ENCODE measurements at places on chromosomes 12 and 14.

- DNase-seq: no peak
Observed at GRCh38 chr14:54572316-54572715, 5.4 kb downstream of the SAMD4A start.

DNA sequence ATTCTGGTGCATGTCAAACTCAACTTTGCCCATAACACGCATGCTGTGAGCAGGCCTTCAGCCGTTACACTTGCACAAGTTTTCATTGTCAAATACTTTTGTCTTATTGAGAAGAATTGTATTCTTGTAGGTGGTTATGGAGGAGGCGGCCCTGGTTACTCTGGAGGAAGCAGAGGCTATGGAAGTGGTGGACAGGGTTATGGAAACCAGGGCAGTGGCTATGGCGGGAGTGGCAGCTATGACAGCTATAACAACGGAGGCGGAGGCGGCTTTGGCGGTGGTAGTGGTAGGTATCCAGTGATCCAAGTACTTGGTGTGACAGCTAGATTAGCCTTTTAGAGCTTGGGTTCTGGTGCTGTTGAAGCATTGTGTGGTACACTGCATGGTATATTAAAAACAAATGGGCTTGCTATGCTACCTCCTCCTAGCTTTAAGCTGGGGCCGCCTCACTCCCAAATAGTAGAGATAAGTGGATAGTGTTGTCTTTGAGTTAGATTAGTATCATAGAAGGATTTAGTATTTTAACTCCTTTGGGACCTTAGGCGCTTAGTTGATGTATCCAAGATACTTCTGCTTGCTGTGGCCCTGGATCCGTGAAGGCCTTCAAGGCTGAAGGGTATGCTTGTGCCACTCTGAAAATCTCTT is 2.5 kb downstream of the HNRNPA1 start:
- DNase-seq: no peak

GRCh38 chr12:5708371-5708770 is 236.7 kb downstream of the ANO2 start:
- no peak for DNase-seq

- no peak for DNase-seq
Observed at GRCh38 chr14:88765130-88765529, 27.6 kb downstream of the EML5 start.

GRCh38 chr12:97764700-97765099 is 302.1 kb downstream of the RMST start:
- DNase-seq: no peak

GRCh38 chr14:74235017-74235416 is 4.2 kb upstream of the VSX2 start:
- DNase-seq: no peak

DNA sequence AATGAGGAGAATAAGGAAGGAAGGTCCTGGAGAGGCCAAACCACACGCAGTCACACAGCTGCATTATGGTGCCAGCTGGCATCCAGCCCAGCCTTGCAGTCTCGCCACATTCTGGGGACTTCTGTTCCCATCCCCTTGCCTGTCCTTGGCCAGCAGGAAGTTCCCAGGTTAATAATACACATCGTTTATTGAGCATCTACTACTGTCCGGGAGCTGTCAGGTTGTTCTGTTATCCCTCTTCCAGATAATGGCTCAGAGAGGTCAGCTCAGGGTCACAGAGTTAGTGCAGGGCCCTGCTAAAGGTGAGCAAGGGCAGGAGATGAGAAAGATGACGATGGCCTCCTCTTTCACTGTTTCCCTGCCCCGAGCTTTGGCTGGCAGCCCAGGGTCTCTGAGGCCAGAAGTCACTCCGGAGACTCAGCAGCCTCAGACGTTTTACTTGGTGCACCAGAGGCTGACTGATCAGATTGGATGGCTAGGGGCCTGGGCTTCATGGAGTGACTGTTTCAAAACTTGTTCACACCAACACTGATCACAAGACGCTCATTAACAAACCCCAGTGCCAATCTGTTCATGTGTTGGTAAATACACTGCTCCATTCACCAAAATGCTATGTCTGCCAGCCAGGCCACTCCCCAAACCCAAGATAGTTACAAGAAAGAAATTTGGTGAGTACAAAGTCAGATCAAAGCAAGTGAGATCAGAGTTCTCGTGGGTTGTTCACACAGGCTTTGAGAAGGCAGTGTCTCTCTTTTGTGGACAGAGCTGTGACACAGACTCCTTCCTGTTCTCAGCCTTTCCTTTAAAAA is 79.2 kb downstream of the B4GALNT3 start:
- peak; percentile 35 for DNase-seq

GRCh38 chr12:132191715-132192553 is 47.7 kb downstream of the NOC4L start:
- DNase-seq: no peak

DNA sequence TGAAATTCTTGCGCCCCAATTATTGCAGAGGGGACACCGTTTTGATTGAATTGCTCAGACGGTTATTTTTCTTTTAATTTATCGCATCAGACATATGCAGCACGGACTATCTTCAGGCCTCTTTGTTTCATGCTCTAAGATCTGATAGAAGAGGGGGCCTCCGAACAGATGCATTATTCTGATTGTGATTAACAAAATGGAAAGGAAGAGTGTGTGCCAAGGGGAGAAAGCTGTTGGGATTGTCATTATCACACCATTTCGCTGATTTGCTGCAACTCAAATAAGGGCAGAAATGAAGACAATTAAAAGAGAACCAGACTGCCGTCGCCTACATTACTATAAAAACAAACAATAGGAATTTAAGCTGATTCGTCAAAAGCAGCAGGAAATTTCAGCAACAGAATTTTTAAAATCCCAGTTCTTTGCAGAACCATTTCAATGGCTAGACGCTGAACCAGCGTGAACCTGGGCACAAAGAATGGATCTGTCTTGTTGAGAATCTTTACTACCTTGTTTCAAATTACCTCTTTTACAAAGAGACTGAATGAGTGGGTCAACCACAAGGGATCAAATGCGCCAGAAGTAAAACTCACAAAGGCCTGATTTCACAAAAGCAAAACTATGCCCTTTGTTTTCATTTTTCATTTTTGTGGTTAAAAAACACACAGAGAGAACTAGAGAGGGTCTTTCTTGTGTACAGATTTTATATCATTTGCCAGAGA is 30.6 kb downstream of the TMEM132D start:
- no peak for DNase-seq

DNA sequence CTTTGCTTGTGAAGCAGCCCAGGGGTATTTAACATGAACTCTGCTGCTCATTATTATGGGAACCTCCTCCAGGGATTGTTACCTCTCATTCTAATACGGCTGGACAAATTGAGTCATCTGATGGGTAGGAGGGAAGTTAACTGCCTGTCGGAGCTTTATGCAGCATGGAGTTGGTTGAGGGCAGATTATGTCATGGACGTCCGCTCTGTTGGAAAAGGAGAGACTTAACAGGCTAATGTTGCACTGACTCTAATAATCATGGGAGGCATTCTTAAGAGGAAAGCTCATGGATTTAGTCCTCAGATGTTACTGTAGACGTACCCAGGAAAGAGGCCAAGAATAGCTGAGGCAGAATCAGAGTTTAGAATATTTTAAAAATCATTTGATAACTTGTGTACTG is 9.9 kb downstream of the POP5 start:
- no peak for DNase-seq

- DNase-seq: peak; percentile 10
Observed at GRCh38 chr12:13534645-13535398, 338.3 kb downstream of the EMP1 start.

DNA sequence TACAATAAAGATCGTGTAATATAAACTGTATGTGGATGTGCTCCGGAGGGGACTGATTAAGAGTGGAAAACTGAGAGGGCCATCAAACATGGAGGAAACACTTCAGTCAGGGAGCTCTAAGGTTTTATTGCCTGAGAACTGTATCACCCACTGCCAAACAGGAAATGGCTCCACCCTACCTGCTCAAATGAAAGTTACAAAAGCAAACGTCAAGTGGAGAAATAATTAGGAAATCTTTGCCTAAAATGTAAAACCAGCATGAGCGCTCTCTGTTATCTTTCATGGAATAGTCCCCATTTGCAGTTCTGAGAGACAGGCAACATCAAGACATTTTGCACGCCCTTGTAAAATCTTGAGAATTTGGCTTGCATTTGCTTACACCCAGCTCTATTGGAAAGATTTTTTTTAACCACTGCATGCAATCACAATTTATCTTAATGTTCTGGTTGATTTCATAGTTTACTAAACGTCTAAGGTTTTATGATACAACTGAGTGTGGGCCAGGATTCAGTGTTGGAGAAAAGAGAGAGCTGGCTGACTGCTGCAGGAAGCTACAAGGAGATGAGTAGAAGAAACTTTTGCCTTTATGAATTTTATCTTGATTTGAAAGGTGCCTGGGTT is 344.0 kb upstream of the PRICKLE1 start:
- no peak for DNase-seq

- no peak for DNase-seq
Observed at GRCh38 chr12:1629338-1630132, 504 bp downstream of the WNT5B start.

- DNase-seq: no peak
Observed at GRCh38 chr14:26896447-26896846, 298.6 kb upstream of the NOVA1 start.

DNA sequence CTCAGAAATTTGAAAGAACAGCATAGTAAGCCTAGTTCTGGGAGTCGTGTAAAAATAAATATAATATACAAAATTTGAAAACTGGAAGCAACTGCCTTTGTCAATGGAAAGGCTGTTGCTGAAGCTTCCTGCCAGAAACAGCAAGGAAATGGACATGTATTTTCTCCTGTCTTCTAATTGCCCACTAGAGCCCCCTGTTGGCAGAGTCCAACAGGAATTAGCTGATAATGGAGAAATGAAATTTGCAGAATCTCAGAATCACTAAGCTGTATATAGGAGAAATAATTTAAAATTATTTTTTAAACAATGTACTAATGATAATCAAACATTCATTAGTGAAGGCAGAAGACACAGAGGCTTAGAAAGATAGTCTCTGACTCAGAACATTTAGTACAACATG is 414.8 kb downstream of the SLC6A15 start:
- DNase-seq: no peak

GRCh38 chr12:65331456-65331855 is 53.0 kb downstream of the MSRB3 start:
- no peak for DNase-seq

DNA sequence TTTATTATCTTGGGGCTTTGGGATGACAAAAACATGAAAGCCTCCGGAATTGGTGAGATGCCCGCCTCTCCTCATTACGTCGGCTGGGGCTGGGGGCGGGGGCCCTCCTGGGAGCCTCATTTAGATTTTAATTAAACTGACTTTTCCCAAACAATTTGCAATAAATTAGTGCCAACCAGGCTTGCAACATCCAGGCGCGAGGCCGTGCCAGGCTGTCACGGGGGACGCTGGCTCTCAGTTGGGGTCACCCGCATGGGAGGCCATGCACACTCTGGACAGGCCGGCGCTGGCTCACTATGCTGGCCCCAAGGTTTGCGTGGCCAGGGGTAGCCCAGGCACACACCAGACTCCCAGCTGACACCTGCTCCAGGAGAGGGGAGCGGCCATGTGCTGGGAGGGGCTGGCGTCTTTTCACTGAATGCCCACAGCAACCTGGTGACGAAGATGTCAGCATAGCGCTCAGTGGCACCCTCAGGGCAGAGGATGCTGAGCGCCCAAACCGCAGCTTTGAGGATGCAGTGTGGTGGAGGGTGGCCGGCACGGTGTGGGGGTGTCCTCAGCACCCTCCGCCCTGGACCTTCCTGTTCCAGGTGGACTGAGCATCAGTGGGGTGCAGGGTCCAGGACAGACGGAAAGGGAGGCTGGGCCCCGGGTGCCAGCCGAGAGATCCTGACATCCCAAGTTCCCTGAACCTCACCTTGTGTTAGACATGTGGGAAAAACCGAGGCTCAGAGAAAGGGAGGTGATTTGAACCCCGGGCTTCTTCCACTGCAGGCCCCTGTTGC is 190.8 kb upstream of the C14orf180 start:
- DNase-seq: no peak

DNA sequence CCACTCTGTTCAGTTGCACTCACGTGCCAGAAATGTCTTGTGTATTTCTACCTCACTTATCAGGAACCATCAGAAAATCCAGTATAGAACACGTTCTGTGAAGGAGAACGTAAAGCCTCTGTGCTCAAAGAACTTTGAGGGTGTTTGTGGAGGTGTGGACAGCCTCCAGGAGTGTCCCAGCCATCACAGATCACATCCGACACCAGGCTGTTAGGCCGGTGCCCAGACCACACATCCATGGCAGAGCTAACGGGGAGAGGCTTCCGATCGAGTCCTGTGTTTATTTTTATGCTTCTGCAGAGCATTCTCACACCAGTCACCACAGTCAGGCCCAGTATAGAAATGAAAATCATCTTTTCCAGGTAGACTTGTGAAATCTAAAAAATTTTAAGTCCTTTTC is 53.6 kb downstream of the TPCN1 start:
- DNase-seq: no peak

- DNase-seq: no peak
Observed at GRCh38 chr12:5489760-5490406, 58.0 kb downstream of the NTF3 start.

DNA sequence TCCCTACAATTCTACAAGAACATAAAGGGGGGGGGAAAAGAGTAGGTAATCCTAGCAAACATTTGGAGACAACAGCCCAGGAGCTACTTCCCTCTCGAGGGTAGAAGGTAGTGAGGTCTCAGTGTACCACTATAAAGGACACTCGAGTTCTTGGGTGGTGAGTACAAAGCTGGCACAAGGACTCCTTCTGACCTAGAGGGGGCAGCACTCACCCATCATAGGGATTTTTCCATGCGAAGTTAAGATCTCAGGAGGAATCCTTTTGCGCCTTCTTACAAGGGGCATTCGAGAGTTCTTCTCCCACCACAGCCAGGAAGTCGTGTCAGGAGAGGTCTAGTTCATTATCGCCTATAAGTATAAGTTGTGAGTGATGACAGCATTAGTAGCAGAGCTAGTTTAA is 200.2 kb upstream of the RBM19 start:
- DNase-seq: no peak

DNA sequence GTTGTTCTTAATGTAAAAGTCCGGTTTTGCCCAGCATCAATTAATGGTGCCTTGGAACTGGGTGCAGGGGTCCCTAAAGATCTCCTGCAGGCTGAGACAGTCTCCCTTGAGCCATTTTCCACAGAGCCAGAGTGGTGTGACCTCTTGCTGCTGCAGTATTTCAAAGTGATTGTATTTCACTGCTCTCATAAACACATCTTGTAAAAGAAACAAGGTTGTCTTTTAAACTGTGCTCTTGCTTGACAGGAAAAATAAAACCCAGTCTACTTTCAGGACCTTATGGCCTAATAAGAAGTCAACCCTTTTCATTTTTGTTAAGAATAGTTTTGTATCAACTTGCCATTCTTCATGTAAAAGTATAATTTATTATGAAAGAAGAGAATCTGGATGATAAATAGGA is 44.7 kb downstream of the TMEM117 start:
- DNase-seq: no peak

DNA sequence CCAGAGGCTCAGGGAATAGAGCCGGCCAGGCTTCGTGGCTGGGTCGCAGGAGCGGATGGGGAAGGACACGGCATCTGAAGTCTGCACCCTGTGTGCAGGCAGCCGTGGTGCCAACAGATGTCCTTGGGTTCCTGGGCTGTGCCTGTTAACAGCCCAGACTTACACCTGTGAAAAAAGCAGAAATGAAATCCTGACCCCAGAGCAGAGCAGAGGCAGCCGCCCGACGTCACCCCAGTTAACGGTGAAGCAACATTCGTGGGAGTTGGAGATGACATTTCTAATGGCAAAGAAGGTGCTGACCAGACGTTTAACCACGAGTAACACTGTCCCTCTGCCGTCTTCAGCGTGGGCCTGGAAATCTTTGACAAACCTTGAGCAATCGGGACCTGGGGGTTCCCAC is 200.3 kb upstream of the DIO3 start:
- DNase-seq: no peak
